Osteoblast (primary cell): ENCODE measurements at places on chromosomes 5 and 9. TPM values are rescaled to one million over a fixed set of nuclear protein-coding genes. Genes with fewer than 3 reads are reported as not detected.

- peak; percentile 49 for DNase-seq
Observed at GRCh38 chr5:82942083-82942881, 134.9 kb downstream of the TMEM167A start.

DNA sequence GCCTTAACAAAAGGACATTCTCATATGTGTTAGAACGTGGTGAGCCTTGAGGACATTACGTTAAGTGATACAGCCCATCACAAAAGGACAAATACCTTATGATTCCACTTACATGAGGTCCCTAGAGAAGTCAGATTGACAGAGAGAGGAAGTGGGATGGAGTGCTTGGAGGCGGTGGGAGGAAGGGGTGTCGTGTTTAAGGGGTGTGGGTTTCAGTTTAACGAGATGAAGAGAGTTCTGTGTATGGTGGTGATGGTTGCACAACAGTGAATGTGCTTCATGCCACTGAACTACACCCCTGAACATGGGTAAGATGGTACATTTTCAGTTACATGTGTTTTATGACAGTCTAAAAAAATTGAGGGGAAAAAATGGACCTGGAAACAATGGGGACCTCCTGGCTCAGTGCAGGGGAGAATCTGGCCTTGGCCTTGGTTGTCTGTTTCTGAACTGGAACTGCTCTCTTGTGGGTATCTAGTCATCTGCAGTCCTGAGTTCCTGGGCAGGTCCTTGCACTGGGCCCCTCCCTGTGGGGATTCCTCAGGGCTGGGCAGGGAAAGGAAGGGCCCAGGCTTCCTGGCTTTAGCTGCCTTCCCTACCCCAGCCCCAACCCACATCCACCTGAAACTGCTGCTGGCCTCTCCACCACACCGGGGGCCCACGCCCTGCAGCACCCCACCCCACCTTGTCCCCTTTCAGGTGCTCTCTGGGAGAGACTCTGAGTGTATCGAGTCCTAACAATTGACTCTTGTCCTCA, 17.8 kb downstream of the LRRC8A start:
- DNase-seq = peak; percentile 64

DNA sequence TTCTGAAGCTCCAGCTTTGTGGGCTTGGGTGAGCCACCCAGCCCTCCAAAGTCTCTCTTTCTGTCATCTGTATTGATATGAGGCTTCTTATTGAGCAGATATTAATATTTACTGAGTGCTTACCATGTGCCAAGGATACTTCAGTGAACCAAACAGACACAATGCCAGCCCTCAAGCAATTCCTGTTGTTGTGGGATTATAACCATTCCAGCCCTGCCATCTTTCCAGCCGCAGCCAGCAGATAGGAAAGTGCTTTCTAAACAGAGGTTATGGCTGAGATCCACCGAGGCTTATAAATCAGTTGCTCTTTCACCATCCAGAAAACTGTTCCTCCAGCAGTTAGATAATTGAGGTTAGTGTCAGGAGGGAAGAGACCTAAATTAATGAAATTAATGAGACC, 137.7 kb upstream of the ALDH1B1 start:
- no peak for DNase-seq

DNA sequence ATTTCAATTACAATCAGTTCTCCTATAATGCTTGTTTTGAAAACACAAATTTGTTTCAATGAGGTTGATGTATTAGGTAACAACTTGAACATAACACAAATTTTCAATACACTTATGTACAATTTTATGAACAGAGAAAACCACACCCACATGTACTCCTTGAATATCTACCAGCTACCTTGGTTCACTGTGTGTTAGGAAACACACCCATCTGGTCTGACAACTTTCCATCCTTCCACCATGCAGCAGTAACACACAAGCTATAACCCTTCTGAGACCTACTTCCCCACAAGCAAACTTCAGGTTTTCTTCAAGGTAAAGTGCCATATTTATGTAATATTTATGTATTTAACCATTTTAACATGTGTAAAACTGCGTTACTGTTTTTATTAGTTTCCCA, 36.4 kb upstream of the UBQLN1 start:
- DNase-seq = no peak

GRCh38 chr5:52920929-52921328, 68.2 kb upstream of the ITGA2 start:
- no peak for DNase-seq

GRCh38 chr5:114948363-114948762, 221.3 kb downstream of the TRIM36 start:
- no peak for DNase-seq

GRCh38 chr5:171692107-171692506, 93.5 kb upstream of the SMIM23 start:
- DNase-seq = no peak

DNA sequence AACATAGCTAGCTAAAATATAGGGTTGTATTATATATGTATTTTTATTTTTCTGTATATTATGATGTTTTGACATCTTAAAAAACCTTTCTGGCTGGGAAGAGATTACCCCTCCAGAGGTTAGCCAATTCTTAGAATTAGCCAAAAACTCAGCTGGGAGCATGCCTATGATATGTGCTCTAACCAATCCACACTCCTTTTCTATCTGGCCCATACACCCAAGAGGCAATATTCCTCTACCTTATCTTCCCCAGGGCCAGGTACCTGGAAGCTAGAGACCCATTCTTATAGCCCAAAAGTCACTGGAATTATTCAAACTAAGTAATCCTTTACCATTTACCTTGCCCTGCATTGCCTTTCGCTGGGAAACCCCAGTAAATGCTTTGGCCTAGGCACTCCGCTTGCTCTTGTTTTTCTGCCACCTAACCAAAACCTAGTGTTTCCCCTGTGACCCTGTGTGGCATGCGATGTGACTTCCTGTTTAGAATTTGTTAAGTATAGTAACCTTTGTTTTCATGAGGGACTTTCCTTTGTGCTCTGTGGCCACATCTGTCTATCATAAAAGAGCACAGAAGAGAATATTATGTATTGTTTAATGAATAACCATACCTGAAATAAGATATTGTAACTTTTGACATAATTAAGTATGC, 37.4 kb downstream of the CSNK1G3 start:
- DNase-seq = no peak

DNA sequence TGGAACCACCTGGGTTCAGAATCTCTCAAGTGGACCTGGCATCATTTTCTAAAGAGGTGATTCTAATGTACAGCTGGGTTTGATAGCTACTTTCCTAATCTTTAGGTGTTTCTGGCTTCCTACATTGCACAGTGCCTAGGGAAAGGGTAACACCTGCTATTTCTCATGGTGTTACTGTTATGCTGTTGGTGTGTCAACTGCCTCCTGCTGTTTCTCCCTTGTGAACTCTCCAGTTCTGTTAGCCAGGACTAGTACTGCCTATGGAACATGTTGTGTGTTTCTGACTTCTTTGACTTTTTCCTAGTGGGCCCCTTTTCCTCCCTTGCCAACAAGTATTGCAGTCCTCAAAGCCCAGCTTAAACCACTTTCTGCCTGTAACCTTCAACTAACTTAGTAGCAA, 5.5 kb downstream of the ARHGEF28 start:
- DNase-seq = no peak

- peak; percentile 87 for DNase-seq
Observed at GRCh38 chr5:177111720-177112394, 21.7 kb upstream of the NSD1 start.

DNA sequence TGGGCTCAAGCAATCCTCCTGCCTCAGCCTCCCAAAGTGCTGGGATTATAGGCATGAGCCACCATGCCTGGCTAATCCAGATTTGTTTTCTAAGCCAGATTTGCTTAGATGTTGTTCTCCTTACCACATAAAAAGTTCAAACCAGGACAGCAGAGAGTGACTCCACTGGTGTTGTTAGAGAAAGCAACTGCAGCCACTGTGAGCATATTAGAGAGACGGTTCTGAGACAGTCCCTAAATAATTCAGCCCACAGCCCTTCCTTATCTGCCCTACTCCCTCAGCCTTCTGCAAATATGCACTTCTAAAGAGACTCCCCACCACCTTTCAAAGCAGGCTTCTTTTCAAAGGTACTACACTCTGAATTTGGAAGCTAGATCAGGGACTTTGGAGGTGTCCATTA, 96.1 kb downstream of the DRD1 start:
- no peak for DNase-seq

GRCh38 chr5:95626701-95627100, 6.8 kb downstream of the GPR150 start:
- DNase-seq = no peak

DNA sequence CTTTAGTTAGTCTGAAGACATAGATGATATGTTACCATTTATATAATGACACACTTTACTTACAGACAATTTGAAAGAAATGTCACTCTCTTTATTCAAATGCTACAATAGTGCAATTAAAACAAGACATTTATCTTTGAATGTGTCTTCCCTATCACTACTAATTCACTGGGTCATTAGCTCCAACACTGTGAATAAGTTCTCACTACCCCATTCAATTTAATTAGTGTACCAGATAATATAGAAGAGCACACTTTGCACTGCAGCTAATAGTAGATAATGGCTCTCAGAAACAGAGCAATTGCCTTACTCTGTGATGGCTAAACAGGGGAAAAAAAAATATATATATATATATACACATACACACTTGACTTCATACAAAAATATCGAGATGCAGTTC, 497.0 kb downstream of the DTWD2 start:
- DNase-seq = no peak

DNA sequence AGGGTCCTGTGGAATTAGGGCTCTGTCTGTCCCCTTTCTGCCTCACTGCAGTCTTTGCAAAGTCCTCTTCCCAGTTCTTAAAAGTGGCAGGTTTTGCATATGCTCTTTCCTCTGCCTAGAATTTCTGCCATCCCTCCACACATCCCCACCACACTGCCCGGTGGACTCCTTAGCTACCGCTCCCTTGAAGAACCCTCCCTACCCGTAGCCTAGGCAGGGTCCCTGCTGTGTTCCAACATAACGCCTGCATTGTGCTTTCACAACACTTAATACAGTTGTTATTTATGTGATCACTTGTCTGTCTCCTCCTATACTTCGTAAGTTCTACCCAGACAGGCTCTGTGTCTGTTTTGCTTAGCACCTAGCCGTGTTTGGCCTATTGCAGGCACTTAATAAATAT, 142.5 kb upstream of the DMRT1 start:
- no peak for DNase-seq

- DNase-seq = peak; percentile 91
Observed at GRCh38 chr5:69492923-69493395, 369 bp downstream of the OCLN start.

- no peak for DNase-seq
Observed at GRCh38 chr5:12125895-12126294, 221.6 kb upstream of the CTNND2 start.

DNA sequence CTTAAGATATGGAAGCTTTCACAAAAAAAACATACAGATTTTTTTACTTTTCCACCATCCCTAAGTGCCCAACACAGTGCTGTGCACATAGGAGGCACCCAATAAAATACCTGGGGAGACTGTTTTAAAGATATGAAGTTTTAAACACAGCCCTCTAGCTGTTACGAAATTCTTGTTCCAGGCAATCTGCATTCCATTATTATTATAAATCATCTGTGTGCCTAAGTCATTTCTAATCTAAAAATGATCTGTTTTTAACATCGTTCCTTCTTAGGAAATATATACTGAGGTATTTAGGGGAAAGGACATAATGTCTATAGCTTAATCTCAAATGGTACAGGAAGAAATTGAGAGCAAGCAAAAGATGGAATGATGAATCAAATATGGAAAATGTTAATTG, 32.7 kb upstream of the ISCA1 start:
- DNase-seq = no peak

IL9 gene
- not detected in 2 replicates for total RNA-seq

GPRIN1 gene
- total RNA-seq = 1.8 TPM in 2 replicates

SMIM33 gene
- not detected in 2 replicates for total RNA-seq

CTSV gene
- total RNA-seq = 0.29 and 0.36 TPM in 2 replicates

ARHGEF39 gene
- 0.36 and 0.88 TPM in 2 replicates for total RNA-seq

HACD4 gene
- total RNA-seq = 6.8 and 8.3 TPM in 2 replicates

HAVCR1 gene
- total RNA-seq = 0.36 TPM in 1 of 2 replicates, not detected in the other

CACFD1 gene
- 8.0 and 9.0 TPM in 2 replicates for total RNA-seq

ACOT12 gene
- 0.29 TPM in 1 of 2 replicates, not detected in the other for total RNA-seq
